ENCODE measurements at places on chromosomes 7 and 10. TPM values are rescaled to one million over a fixed set of nuclear protein-coding genes. Genes with fewer than 3 reads are reported as not detected.

GRCh38 chr7:117555260-117555659 lies 75.4 kb downstream of the CFTR start:
- no peak overlapping the region for H3K4me3 ChIP-seq
- H3K27me3 ChIP-seq, result no peaks in the 10 kb centered on the region
- DNase-seq, result no peak
- no peak overlapping the region for H3K27ac ChIP-seq
- no peaks in the 10 kb centered on the region for H3K4me1 ChIP-seq
- H3K36me3 ChIP-seq, result no peaks in the 10 kb centered on the region

DNA sequence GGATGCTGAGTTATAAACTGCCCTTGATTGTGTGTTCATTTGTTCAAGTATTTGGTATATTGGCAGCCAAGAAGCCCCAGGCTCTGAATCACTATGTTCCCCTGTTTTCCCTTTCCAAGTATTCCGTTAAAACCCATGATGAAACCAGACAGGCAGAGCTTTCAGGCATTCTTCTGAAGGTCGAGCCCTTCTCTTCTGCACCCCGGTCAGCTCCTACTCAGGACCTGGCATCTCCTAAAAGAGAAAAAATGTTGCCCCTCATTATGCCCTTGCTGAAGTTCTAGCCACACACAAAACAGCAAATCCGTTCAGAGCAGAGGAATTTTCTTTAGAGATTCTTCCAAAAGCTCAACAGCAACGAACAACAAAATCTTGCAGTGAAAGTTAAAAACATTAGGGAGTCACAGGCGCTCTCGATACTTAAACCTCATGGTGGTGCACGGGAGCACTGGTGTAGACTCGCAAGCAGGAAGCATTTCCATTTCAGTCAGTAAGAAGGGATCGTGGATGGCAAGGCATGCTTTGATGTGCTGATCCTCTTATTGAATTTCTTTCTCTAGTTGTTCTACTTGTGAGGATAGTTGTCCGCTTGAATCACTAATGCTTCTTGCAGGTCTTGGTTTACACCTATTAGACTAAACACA lies 264.9 kb downstream of the SKIDA1 start:
- DNase-seq, result no peak

DNA sequence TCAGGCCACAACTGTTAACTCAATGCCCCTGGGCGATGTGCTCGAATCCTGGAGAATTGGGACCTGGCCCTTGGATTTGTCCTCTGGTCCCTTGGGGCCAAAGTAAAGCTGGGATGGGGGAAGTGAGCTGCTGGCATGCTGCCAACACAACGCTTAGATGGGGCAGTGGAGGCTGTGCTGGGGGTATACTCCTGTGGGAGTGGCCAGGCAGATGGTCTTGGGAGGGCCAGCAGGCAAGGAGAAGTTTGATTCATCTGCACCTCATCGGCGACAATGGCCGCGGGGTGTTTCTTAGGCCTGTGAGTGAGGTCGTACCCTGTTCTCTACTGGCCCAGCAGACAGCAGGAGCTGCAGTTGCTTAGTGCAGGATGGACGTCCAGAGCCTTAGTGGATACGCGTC lies 139.0 kb upstream of the MTPN start:
- no peaks in the 10 kb centered on the region for H3K4me1 ChIP-seq
- no peaks in the 10 kb centered on the region for H3K36me3 ChIP-seq
- no peaks in the 10 kb centered on the region for H3K27me3 ChIP-seq
- no peak overlapping the region for H3K27ac ChIP-seq

MOGAT3 gene
- not detected for total RNA-seq

- H3K4me3 ChIP-seq, result no peak overlapping the region
- H3K4me1 ChIP-seq, result peaks cover 7% of the 10 kb centered on the region
- DNase-seq, result no peak
- H3K36me3 ChIP-seq, result no peaks in the 10 kb centered on the region
- no peak overlapping the region for H3K27ac ChIP-seq
- no peaks in the 10 kb centered on the region for H3K27me3 ChIP-seq
These were observed 7.5 kb upstream of the ZKSCAN1 start for GRCh38 chr7:100007887-100008286.

DNA sequence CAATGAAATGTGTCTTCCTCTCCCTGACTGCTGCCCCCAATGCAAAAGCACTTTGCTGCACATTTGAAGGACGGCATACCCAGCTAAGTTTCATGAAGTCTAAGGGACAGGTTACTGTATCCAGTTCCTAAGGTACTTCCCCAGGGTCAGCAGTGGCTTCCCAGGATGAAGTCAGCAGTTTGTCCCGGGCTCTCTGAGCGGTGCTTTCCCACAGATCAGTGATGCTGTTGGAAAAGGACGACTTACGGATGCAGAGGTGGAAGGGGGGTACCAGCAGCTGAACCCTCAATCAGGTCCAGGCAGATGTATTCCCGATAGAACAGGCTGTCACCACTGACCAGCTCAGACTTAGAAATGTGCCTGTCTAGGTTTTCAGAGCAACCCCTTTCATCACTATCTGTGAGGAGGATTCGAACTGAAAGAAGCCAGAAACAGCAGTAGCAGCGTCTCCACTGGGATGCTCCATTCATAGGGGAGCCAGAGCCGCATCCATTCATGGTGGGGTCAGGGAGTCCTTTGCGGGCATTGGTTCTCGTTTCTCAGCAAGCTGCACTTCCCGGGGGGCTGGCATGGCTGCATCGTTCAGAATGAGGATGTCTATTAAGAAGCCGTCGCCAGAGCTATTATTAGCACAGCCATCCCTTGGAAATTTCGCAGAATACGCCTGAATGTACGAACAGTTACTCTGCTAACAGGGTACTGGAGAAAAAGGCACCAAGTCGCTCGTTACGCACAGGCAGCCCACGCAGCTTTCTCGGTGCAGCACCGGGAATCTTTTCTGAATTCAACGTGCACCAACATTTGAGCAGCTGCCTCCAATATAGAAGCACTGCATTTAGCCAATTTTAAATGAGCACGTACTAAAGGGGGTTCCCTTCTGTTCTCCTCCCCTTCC lies 303.7 kb downstream of the PRPF18 start:
- no peaks in the 10 kb centered on the region for H3K36me3 ChIP-seq
- no peak overlapping the region for H3K4me3 ChIP-seq
- H3K4me1 ChIP-seq, result peaks cover 8% of the 10 kb centered on the region
- DNase-seq, result no peak
- H3K27me3 ChIP-seq, result peaks cover 70% of the 10 kb centered on the region
- no peak overlapping the region for H3K27ac ChIP-seq

DNA sequence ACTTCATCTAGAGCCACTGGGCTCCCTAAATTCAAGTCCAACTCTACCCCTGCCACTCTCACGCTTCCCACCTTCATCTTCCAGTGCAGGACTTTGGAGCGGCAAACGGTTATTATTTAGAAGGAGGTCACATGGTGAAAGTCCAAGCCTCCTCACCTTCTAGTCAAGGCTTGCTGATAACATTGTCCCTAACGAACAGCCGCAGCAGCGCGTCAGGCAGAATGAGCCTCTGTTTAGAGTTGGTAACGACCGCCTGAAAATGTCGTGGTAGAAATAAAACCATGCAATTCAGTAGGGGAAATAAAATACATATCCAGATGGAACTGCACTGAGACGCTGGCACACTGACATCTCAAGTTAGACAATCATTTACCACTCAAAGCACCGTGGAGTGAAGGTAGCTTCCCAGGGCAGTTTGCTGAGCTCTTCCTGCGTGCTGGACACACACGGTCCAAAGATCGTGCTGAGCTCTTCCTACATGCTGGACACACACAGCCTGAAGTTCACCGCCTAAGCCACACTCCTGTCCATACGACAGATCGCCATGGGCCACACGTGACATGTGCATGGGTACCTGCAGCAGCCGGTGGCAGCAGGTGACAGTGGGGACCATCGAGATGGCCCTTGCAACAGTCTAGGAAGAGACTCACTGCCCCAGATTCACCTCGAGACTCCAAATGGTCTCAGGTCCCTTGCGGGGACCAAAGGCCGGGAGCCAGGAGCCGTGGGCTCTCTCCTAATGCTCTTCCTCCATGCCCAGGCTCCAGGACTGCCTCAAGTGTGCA lies 323.5 kb downstream of the PTPRN2 start:
- H3K27me3 ChIP-seq, result no peaks in the 10 kb centered on the region
- H3K4me1 ChIP-seq, result no peaks in the 10 kb centered on the region
- H3K4me3 ChIP-seq, result no peak overlapping the region
- H3K27ac ChIP-seq, result no peak overlapping the region
- DNase-seq, result no peak
- H3K36me3 ChIP-seq, result no peaks in the 10 kb centered on the region

SMKR1 gene
- 6.1 TPM for total RNA-seq

PDE6C gene
- total RNA-seq, result not detected

DNA sequence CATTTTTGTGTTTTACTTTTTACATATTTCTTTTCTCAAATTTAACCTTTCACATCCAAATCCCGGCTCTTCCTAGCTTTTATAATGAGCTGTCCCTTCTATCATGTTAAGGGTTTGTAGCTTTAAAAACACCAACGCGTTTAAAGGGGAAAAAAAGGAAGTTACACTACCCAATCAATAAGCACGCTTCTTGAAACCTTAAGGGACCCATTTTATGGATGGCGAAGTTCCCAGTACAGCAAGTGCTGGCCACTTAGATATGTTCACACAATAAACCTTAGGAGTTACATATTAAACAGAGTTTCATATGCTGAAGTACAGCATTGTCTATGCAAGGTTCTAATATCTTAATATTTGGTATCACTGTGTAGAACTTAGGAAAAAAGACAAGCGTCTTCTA lies 1.8 kb downstream of the GNG11 start:
- peaks cover 28% of the 10 kb centered on the region for H3K27me3 ChIP-seq
- no peaks in the 10 kb centered on the region for H3K36me3 ChIP-seq
- DNase-seq, result no peak

DNA sequence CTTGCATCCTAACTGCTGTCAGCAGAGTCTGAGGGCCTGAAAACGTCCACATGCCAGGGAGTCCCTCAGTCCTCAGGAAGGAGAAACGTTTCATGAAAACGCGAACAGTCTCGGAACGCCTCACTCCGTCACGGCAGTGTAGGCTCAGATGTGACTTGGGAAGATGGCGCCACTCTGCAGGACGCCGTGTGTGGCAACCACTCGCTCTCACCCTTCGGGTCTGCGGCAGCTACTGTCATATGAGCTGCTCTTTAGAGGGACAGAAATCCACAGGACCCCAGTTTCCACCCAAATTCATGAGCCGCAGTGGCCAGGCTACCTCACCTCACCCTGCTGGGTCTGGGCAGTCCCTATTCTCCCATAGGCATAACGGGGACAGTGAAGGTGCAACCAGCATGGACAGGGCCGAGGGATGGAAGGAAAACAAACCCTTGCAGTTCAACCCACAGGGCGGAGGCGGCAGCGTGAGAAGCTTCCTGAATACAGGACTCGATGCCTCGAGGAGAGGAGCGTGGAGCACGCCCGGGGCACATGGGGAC lies 438.3 kb downstream of the DNAJB6 start:
- H3K4me3 ChIP-seq, result no peak overlapping the region
- no peaks in the 10 kb centered on the region for H3K4me1 ChIP-seq
- no peaks in the 10 kb centered on the region for H3K36me3 ChIP-seq
- DNase-seq, result no peak

RAMP3 gene
- not detected for total RNA-seq

DNA sequence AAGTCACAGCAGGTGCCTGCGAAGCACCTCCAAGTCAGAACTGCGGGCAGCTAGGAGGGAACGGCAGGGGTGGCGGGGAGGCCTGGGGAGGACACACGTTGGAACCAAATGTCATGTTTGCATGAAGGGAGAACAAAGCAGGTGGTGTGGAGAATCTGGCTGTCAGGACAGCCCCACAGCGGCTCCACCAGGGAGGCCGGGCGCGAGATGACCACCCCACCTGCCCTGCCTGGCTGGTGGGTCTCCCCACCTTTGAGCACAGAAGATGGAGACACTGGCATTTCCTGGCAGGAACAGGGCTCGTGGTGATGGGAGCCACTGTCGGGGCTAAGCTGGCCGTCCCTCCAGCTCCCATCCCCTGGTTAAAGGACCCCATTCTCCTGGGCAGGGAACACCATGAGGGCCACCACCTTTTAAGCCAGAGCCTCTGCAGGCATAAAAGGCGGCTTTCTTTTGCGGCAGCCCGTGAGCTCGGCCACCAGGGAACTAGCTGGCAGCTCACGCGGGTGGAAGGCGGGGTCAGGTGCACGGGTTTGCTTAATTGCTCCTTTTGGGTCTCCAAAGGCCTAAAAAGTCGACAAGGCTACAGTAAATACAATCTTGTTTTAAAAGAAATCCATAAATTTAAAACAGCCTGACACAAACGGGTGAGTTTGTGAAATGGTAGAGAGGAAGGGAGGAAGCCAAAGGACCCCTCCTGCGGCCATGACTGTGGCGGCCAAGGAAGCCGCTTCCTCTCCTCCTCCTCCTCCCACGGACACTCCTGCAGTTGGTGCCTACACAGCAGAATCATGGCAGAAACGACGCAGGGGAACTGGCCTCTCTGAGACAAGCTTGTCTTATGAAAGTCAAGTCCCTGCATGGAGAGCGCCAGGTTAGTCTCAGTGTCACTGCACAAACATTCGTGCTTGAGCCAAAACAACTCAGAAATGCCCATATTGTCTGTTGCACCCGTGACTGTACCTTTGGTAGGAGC lies 213.8 kb downstream of the DNAJB6 start:
- no peaks in the 10 kb centered on the region for H3K4me1 ChIP-seq
- no peak overlapping the region for H3K27ac ChIP-seq
- no peak overlapping the region for H3K4me3 ChIP-seq
- DNase-seq, result no peak

GRCh38 chr7:34362621-34363020 lies 295.4 kb upstream of the NPSR1 start:
- H3K36me3 ChIP-seq, result no peaks in the 10 kb centered on the region
- H3K4me1 ChIP-seq, result no peaks in the 10 kb centered on the region
- H3K27ac ChIP-seq, result no peak overlapping the region
- H3K4me3 ChIP-seq, result no peak overlapping the region

ANXA8L1 gene
- total RNA-seq, result not detected

DNA sequence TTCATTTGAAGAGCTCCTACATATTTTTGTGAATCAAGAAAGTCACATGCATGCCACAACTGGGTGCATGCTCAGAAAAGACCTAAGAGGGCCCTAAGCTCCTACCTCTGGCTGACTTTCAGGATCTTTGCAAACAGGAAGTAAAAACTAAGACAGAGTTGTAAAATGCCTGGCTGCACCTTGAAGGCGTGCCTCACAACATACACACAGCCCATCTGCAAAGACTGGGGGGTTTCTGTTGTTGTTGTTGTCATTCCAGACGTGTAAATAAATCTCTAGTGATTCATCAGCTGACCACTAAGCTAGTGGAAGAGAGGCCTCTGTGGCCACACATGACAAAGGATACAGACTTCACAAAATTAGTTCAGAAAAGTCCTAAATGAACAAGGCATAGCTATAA lies 31.8 kb downstream of the SMURF1 start:
- no peak overlapping the region for H3K27ac ChIP-seq
- H3K36me3 ChIP-seq, result peaks cover 10% of the 10 kb centered on the region
- H3K4me1 ChIP-seq, result peaks cover 29% of the 10 kb centered on the region
- no peak overlapping the region for H3K4me3 ChIP-seq
- DNase-seq, result peak; percentile 56
- no peaks in the 10 kb centered on the region for H3K27me3 ChIP-seq

DUSP5 gene
- total RNA-seq, result 79.9 TPM

- H3K36me3 ChIP-seq, result peaks cover 17% of the 10 kb centered on the region
- no peaks in the 10 kb centered on the region for H3K27me3 ChIP-seq
- no peak overlapping the region for H3K27ac ChIP-seq
These were observed 37.6 kb downstream of the WBP1L start for GRCh38 chr10:102781090-102781920.

- H3K4me1 ChIP-seq, result no peaks in the 10 kb centered on the region
- no peak for DNase-seq
- H3K36me3 ChIP-seq, result no peaks in the 10 kb centered on the region
- no peak overlapping the region for H3K27ac ChIP-seq
These were observed 23.0 kb downstream of the TCF7L2 start for GRCh38 chr10:112973046-112973445.
